ENCODE measurements at places on chromosomes 6 and 20.

DNA sequence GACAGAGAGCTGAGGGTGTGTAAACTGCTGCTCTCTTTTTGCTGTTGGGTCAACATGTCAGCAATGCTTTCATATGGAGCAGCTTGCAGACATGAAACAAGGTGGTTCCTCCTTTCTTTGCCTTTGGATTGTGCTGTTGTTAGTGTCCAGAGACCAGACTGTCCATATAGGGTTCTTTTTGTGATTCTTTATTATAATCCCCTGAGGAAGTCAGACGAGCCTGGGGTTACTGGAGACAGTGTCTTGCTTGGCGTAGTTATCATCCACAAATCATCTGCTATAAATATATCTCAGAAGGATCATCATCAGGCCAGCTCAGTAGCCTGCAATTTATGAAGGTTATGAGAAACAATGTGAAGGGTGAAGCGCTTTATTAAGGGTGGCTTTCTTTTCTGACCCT lies 2.3 kb upstream of the ADGRB3 start:
- DNase-seq, result no peak

DNA sequence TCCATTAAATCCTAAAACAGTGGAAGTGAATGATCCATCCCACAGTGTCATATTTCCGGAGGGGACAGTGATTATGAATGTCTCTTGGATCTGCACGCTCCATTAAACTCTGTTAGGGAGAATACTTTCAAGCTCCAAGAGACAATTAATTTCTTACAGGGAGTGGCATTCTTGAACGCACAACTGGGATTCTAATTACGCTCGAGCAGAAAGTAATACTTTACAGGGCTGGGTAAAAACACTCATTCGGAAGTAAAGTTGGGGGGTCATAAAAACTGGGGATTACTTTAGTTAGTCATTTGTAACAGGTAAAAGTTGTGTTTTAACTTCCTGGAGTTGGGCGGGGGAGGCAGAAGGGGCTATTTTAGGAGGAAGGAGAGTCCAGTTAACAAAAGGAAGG lies 151.8 kb downstream of the ZFP64 start:
- no peak for DNase-seq

GRCh38 chr6:154567695-154568220 lies 57.3 kb upstream of the CNKSR3 start:
- DNase-seq, result no peak

- DNase-seq, result no peak
Measured at GRCh38 chr20:18973529-18974173, 160.1 kb downstream of the SCP2D1 start.

- DNase-seq, result no peak
Measured at GRCh38 chr20:34808583-34808982, 16.9 kb downstream of the NCOA6 start.

GRCh38 chr6:109093732-109094415 lies 772 bp downstream of the SESN1 start:
- no peak for DNase-seq

- DNase-seq, result no peak
Measured at GRCh38 chr6:44335631-44336030, 6.8 kb upstream of the SPATS1 start.

DNA sequence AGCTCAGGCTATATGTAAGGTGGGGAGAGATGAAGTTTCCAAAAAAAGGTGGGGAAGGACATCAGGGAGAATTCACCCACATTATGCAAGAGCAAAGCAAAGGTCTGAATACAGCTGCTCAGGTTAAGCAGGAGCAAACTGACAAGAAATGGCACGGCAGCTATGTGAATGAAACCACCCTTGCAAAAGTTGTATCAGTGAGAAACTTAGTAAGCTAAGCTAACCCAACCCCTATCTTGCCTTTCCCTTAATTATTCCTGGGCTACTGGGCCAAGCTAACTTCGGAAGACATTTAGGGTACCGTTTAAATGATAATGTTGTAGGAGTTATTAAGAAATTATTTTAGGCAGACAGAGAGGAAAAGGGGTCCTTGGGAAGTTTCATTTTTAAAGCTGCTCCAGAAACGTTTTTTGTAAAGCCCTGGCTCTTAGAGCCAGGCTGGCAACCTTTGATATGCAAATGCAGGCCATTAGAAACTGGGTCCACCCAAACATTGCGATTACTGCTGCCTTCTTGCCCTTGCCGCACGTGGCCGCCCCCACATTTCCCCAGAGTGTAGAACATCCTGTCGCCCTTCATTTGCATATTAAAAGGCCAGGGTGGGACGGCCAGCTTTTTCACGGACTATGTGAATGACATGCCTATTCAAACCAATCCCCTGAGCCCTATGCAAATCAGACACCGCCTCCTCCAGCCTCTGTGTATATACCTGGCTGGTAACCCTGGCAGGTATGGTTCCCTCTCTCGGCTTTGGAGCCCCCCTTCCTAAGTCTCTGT lies 60.5 kb upstream of the SAMD5 start:
- no peak for DNase-seq

- no peak for DNase-seq
Measured at GRCh38 chr6:165245287-165245686, 64.1 kb downstream of the C6orf118 start.

DNA sequence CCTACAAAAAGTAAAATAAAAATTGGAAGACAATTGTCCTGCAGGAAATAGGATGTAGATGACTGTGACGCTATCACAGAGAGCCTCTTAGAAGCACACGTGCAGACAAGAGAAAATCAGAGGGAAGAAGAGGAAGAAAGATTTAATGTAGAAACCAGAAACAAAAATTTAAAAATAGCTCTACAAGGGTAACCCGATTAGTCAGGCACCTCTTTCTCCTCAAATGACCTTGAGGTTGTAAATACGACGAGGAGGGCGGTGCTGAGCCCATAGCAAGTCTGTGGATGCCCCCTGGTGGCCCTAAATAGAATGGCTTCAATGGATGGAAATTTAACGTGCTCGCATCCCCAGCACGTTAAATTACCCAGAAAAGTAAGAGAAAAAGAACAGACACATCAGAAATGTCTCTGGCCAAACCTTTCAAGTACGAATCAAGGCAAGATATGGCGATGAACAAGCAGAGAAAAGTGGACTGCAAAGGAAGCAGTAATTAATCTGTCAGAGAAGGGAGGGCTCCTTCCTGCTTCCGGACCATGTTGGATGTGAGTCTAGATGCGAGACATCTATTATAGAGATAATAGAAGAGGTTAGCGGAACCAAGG lies 4.2 kb upstream of the PRPH2 start:
- peak; percentile 51 for DNase-seq

DNA sequence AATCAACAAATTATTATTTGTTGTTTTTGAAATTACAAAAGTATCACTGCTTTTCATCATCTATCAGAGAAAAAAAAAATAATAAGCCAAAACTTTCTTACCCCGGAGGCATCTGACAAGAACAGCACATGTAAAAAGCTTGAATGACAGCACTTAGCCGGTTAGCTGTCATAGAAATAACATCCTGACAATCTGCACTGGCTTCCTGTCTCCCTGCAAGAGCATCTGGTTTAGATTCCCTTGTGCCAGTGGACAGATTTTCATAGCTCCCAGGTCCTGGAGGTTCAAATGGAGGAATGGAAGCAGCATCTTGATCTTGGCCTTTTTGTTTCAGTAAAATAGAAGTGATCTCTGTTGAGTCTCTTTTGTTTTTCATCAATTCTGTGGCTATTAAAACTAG lies 74.8 kb downstream of the HACE1 start:
- DNase-seq, result no peak

- DNase-seq, result no peak
Measured at GRCh38 chr6:138477913-138478539, 21.3 kb downstream of the NHSL1 start.

GRCh38 chr6:17994019-17994418 lies 6.6 kb upstream of the KIF13A start:
- DNase-seq, result no peak

- DNase-seq, result no peak
Measured at GRCh38 chr6:99604166-99605073, 2.2 kb upstream of the PRDM13 start.

- DNase-seq, result no peak
Measured at GRCh38 chr6:88349511-88349910, 183.4 kb upstream of the CNR1 start.

DNA sequence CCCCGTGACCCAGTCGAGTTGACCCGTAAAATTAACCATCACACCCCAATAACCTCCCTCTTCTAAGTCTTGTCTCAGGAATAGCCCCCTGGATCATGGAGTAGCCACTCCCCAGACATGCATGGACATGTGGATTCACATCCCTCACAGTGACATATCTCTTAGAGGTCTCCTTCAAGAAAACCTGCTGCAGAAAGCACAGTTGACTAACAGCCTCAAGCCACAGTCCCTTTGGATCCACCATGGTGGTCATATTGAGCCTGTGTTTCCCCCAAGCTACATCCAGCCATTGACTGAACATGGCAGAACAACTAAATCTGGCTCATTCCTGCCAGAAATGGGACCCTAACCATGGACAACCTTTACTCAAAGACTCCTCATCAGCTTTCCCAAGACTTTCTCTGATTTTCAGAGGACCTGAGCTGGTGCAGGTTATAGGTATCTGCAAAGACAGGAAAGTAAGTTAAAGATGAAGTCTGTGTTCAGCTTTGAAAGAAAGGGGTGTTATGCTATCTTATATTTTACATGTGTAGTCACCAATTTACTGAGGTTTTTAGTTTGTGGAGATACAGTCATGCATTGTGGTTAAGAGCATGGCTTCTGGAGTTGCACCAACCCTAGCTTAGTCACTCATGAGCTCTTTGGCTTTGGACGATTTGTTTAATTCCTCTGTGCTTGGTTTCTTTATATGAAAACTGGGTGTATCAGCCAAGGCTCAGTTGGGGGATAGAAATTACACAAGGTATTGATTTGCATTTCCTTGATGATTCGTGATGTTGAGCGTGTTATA lies 219.1 kb downstream of the MYLK4 start:
- no peak for DNase-seq

DNA sequence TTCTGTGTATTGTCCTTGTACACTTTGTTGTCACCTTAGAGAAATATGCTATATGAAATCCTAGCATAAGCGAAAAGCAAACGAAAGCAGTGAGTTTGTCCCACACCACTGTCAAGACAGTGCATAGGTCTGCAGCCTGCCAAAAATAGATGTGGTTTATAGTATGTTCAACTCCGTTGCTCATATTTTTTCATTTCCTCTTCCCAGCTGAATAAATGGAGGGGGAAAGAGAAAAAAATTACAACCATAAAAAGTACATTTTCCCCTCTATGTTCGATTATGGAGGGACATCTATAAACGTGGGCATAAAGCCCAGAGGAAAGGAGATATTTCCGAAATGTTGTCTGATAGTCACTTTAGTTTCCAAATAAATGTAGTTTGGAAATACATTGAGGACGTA lies 25.8 kb downstream of the PRL start:
- DNase-seq, result no peak

DNA sequence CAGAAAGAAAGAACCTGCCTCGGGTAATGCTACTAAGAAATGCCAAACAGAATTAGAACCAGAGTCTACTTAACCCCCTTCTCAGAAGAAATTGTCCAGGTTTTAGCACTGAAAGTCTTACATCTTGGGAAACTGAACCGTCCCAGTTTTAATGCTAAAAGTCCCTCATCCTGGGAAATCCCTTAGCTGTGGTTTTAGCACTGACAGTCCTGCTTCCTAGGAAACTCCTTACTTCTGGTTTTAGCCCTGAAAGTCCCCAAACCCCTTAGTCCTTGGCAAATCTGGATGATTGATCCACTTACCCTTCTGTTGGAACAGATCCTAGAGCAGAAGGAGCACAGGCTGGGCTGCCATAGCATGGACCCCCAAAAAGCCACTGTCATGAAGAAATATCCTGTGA lies 4.8 kb upstream of the TMEM14A start:
- DNase-seq, result no peak

All from stimulated activated CD4-positive, alpha-beta T cell treated with anti-CD3 and anti-CD28 coated beads, Interleukin-1b, Interleukin-23, amount 100 ng/mL, for 24 hours (primary cell).